Motor neuron (in vitro differentiated cells): ENCODE measurements at places on chromosomes 5 and 9. TPM values are rescaled to one million over a fixed set of nuclear protein-coding genes. Genes with fewer than 3 reads are reported as not detected.

- ATAC-seq = peak; percentile 21
These were observed 31.4 kb upstream of the SPTLC1 start for GRCh38 chr9:92146610-92147009.

GRCh38 chr9:120950421-120951388, 24.1 kb upstream of the TRAF1 start:
- no peak for ATAC-seq

- no peak for ATAC-seq
These were observed 50.3 kb upstream of the AFAP1L1 start for GRCh38 chr5:149221326-149221725.

GRCh38 chr9:120440791-120441190, 139.2 kb downstream of the CDK5RAP2 start:
- no peak for ATAC-seq

GRCh38 chr5:81156732-81157131, 76.4 kb upstream of the CKMT2 start:
- ATAC-seq = no peak

The SVEP1 gene
- 0.59 and 0.75 TPM in 2 replicates for total RNA-seq

DNA sequence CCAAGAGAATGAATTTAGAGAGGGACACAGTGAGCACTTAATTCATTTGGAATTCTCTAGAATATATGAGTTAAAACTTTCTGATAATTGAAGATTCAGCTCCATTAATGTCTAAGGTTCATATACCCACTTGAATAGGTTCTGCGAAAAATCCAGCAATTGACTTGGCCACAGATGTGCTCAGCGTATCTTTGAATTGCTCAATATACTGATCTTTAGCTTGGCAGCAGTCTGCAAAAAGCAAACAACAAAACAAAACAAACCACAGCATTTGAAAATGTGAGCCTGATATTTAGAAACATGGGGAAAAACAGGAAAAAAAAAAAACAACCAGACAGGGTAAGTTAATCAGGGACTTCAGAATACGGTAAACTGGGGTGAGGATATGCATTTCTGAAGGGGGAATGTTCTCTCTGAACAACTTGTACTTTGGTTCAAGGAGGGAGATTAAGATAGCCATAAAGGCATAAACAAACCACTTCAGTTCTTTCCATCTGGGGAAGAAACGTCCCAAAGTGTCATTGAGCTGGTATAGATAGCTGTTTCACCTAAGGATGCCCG, 21.4 kb downstream of the AGXT2 start:
- no peak for ATAC-seq

DNA sequence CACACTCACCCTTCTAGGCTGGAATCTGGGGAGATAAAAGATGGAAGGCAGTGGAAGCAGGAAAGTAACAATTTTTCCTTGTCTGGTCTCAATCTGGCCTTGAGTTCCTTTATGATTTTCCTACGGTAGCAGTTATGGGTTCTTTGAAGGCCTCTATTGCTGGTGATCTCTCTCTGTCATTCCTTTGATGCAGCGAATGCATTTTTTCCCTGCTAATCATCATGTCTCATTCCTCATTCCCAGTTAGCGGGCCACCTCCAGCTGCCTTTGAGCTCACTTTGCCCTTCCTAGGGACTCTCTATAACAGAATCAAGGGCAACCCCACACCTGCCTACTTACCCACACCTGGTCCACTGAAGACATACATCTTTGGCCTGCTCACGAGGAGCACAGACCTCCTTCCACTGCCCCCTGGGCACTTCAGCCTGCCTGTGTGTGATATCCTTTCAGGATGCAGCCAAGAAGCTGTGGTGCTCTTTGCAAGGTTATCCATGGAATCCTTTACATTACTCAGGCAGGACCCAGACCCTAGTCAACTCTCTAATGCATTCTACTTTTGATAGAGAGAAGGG, 191.7 kb downstream of the DRD1 start:
- no peak for ATAC-seq

The SPATA31C1 gene
- 0.57 and 0.78 TPM in 2 replicates for total RNA-seq

DNA sequence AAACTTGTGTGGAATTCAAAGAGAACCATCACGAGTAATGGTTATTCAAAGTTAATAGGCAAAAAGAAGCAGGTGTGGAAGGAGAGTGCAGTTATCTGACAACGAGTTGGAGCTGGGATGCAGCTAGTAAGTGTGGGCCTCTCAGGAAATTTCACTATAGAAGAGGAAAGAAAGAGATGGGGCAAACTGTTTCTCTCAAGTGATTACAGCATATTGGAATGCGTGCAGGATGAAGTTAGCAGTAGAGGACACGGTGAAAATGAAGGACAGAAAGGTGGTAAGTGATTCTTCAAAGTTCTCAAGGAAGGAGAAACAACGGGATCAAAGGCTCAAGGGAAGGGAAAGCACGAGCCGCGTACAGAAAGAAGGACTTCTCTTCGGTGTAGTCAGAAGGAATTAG, 84.0 kb downstream of the ADAMTS12 start:
- no peak for ATAC-seq

GRCh38 chr5:53671447-53671846, 111.0 kb downstream of the NDUFS4 start:
- ATAC-seq = no peak

The TRPM6 gene
- total RNA-seq = 1.4 and 1.7 TPM in 2 replicates

GRCh38 chr9:90073186-90073945, 468.6 kb downstream of the GADD45G start:
- no peak for ATAC-seq

The IQGAP2 gene
- total RNA-seq = 15.7 and 18.6 TPM in 2 replicates

The ACOT12 gene
- total RNA-seq = 0.24 and 0.41 TPM in 2 replicates

DNA sequence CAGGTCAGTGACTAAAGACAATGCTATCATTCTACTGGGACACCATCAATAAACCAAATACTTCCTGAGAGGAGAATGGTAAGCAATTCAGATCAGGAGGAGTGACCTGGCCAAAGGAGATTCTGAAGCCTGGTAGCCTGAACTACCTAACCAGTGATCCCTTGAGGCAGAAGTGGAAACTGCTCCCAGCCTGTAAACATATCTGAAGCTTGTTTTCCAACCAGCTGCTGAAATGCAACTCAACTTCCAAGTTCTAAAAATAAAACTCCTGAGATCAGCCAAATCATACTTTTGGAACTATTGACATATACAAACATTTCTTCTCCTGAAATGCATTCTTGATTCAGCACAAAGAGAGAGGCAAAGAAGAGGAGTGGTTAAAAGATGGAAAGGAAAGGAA, 204.1 kb downstream of the EBF1 start:
- ATAC-seq = no peak

DNA sequence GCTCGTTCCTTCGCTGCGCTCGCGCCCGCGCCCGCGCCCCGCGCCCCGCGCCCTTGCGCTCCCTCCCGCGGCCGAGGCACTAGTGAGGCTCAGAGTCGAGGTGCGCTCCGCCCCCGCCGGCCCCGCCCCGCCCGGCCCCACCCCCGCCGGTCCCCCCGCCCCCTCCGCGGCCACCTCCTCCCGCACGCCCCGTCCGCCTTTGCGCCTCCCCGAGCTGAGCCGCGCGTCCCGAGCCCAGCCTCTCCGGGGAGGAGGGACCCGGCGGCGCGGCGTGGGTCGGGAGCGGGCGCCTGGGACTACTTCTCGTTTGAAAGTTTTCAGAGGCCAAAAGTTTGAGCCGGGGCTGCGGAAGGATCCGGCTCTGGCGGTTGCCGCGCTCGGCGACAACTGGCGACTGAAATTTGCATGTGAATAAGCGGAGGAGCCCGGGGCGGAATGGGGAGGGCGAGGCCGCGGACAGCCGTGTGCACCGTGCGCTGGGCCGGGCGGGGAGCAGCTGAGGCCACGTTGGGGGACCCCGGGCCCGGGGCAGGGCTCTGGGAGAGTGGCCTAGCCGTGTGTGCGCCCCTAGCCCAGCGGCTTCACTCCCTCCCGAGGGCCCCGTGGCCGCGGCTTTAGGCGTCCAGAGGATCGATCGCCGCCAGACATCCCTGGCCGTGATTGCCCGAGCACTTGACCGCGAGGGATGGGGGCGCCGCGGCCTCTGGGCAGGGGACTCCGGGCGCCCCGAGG, at the start of gene NOTCH1:
NOTCH1 (minus strand) TSS at position 84 of the 732 bp plus-strand sequence. CDS start 262 bp downstream, outside the sequence.
- ATAC-seq = peak; percentile 62

GRCh38 chr9:136093995-136094881, 851 bp downstream of the NACC2 start:
- peak; percentile 25 for ATAC-seq

DNA sequence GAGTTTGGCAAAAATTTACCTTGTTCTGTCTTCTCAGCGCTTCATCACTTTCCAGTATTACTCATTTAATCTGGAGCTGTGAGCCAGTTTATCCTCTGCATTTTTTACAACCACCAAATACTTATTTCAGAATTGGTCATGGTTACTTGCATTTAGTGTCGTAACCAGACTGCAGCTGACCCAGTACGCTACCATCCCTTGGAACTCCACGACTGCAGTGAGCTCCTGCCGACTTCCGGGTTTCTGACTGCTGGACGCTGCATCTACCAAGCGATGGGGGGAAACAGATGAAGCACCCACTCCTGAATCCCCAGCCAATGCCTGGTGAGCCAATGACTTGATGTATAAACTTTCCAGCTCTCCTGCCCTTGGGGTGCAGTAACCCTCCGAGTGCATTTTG, 174.4 kb upstream of the PRLR start:
- ATAC-seq = no peak

The LRRC19 gene
- total RNA-seq = 1.2 and 3.2 TPM in 2 replicates

DNA sequence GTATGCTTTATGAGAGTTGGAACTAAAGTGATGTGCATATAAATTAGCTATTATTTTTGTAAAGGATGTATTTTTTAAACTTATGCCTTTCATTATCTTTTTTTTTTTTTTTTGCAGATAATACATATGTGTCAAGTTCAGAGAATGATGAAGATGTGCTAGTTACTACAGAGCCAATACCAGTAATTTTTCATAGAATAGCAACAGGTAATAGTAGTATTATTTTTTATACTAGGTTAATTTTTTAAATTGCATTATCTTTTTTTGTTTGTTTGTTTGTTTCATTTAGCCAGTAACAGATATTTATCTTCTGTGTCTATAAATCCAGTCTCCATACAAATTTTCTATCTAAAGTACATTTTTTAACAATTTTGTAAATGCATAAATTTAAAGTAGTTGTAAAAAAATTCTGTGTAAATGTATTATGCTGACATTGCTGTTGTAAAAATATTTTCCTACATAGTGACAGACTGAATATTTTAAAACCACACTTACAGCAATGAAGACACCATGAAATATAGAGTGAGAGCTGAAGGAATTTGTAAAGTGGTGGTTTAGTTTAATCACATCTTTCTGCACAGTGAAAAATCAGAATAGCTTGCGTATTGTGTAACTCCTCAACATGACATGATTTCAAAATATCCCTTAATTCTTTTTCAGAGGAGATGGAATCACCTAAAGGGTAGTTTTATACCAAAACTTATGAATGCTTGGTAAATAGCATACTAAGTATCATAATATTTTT, 93.3 kb downstream of the PARP8 start:
- ATAC-seq = no peak

The SLC36A3 gene
- not detected in 2 replicates for total RNA-seq

DNA sequence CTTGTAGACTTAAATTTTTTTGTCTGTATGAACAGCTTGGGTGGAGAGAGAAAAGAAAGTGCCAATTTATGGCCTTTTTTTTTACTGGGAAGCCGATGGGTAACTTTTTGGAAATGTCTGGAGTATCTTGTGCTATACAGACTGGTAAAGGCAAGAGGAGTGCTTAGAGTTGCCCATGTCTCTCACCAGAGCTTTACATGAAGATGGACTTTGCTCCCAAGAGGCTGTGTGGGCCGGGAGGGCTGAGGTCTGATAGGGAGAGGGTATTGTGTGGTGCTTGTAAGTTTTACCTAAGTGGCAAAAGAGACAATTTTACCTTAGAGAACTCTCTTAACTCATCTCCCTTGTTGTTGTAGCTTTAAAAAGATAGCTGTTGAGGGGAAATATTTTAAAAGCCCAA, 203.2 kb downstream of the SEMA6A start:
- ATAC-seq = no peak

DNA sequence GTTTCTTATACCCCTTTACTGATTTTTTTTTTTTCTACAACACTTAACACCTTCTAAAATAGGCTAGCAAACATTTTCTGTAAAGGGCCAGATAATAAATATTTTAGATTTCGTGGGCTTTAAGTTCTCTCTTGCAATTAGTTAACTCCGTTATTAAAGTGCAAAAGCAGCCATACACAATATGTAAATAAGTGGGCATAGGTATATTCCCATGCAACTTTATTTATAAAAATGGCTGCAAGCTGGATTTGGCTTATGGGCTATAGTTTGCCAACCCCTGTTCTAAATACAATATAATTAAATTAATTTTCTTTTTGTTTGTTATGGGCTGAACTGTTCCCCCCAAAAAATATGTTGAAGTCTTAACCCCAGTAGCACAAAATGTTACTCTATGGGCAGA, 10.8 kb downstream of the IL6ST start:
- ATAC-seq = no peak

DNA sequence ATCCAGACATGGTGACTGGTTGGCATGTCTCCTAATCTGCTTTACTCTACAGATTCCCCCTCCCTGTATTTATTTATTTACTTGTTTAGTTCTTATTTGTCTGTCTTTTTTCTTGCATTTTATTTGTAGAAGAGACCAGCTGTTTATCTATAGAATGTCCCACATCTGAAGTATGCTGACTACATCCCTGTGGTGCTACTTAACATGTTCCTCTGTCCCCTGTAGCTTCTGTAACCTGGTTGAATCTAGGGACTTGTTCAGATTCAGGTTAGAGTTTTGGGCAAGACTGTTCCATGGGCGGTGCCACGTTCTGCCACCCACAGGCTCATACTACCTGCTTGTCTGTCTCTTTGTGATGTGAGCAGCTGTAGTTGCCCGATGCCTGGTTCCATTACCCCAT, 23.5 kb downstream of the DUSP1 start:
- ATAC-seq = no peak

- no peak for ATAC-seq
These were observed 770.0 kb upstream of the CDH10 start for GRCh38 chr5:25414742-25415141.

DNA sequence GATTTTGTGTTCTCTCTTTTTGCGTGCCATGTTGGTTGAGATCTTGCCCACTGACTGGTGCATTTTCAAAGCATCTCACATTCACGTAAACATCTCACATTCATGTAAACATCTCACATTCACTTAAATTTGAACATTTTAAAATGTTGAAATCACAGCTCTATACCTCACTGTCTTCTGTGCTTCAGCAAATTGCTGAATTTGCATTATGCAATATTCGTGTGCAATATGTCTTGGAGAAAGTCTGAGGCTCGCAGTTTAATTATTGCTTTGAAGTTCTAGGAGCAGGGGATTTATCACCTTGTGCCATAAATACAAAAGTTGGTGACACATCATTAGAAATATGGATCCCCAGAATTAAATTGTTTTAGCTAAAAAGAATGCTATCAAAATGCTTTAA, 42.6 kb downstream of the TNFSF15 start:
- no peak for ATAC-seq

The FOXE1 gene
- 0.11 and 0.49 TPM in 2 replicates for total RNA-seq

The OR1J2 gene
- total RNA-seq = 0.23 TPM in 1 of 2 replicates, not detected in the other
